ENCODE measurements at places on chromosomes 6 and 20.

GRCh38 chr6:92329208-92329847 lies 1090.0 kb downstream of the EPHA7 start:
- peak; percentile 63 for DNase-seq

DNA sequence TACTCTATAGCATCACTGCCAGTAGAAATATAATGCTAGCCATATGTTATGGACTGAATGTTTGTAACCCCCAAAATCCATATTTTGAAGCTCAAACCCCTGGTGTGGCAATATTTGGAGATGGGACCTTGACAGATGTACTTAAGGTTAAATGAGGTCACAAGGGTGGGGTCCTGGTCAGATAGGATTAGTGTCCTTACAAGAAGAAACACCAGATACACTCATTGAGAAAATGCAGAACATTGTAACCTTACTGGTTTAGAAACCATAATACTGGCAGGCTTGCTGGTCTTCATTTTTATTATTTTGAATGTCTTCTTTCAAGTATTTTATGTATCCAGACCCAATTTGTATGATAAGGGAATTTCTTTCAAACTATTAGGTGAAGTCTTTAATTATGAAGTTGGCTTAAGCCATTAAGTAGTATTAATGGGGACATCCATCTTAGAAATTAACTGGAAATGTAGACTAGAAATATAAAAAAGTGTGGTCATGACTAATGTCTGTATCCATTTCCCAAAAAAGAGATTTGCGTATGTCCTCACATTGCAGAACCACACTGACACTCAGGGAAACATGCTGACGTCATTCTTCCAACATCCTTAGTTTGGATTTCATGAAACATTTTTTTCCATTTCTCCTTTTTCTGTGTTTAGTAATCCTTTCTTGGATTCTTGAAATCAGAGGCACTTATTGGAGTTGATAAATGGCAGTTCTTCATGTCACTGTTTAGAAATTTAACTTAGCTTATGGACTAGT lies 32.4 kb downstream of the SLC16A10 start:
- peak; percentile 31 for DNase-seq

GRCh38 chr20:40109136-40109535 lies 579.9 kb downstream of the MAFB start:
- DNase-seq = no peak

GRCh38 chr20:62171245-62171644 lies 11.6 kb upstream of the MTG2 start:
- DNase-seq = no peak

- peak; percentile 56 for DNase-seq
Measured at GRCh38 chr6:90249034-90249433, 47.6 kb downstream of the BACH2 start.

DNA sequence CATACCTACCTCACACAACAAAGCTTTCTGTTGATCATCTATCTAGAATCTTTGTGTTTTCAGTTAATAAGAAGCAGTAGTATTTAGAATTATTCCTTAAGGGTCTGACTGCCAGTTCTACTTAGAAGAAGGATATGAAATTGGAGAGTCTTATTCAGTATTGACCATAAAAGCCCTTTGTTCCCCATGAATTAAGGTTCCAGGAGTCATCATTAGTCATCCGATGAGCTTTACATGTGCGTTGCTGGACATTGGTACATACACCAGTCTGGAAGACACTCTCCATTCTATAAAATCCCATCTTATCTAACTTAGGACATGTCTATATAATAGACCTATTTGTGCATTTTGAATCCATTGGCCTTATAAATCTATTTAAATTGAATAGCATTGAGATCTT lies 34.4 kb upstream of the RNF217 start:
- DNase-seq = peak; percentile 84

DNA sequence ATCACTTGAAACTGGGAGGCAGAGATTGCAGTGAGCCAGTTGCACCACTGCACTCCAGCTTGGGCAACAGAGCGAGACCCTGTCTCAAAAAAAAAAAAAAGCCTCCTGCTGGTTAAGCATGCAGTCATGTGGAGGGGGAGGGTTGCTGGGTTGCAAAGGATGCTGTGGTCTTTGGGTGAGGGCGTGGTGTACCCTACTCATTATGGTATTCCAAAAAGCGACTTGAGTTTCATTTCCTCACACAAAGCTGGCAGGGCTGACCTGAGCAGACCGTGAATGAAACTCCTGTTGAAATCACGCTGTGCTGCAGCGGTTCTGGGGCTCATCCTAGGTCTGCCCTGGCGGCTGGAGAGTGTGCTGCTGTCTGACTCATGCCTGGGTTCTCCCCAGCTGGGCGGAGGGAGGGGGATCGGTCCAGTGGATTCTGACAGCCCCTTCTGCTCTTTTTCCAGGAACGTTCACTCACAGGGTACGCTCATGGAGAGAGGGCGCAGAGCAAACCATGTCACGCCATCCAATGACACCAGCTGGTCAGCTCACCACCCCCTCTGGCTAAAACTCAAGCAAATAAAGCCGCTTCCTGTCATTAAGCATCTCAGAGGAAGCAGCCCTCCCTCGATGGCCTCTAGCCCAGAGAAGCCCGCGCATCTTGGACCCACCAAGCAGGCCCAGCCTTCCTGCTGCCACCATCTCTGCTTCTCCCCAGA lies 166.2 kb downstream of the SCML4 start:
- DNase-seq = peak; percentile 86

GRCh38 chr6:79810185-79810705 lies 137.1 kb downstream of the ELOVL4 start:
- DNase-seq = no peak

DNA sequence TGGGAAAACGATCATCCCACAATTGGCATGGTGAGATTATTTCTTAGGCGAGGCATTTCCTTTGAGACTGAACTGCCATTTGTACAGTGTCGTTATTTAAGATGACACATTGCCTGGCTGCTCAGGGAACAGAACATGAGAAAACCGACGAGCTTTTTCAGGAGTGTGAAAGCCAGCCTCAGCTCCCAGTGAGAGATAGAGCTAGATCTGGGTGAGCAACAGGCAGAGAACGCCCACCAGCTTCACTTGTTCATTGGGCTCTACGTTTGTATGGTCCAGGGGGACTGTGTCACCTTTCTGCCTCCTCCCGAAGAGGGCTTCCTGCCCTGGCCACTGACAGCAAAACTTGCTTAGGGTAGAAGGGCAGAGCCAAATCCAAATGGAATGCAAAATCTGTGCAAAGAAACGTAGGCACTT lies 378.1 kb downstream of the RNGTT start:
- no peak for DNase-seq

GRCh38 chr6:52475307-52475706 lies 55.2 kb downstream of the EFHC1 start:
- no peak for DNase-seq

DNA sequence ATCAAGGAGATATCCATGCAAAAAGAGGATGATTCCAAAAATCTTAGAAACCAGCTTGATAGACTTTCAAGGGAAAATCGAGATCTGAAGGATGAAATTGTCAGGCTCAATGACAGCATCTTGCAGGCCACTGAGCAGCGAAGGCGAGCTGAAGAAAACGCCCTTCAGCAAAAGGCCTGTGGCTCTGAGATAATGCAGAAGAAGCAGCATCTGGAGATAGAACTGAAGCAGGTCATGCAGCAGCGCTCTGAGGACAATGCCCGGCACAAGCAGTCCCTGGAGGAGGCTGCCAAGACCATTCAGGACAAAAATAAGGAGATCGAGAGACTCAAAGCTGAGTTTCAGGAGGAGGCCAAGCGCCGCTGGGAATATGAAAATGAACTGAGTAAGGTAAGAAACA lies 10.1 kb upstream of the SNRNP48 start:
- DNase-seq = no peak

- peak; percentile 21 for DNase-seq
Measured at GRCh38 chr6:167826230-167826895, 348 bp upstream of the AFDN start.

GRCh38 chr6:62541502-62541901 lies 255.5 kb upstream of the KHDRBS2 start:
- no peak for DNase-seq

DNA sequence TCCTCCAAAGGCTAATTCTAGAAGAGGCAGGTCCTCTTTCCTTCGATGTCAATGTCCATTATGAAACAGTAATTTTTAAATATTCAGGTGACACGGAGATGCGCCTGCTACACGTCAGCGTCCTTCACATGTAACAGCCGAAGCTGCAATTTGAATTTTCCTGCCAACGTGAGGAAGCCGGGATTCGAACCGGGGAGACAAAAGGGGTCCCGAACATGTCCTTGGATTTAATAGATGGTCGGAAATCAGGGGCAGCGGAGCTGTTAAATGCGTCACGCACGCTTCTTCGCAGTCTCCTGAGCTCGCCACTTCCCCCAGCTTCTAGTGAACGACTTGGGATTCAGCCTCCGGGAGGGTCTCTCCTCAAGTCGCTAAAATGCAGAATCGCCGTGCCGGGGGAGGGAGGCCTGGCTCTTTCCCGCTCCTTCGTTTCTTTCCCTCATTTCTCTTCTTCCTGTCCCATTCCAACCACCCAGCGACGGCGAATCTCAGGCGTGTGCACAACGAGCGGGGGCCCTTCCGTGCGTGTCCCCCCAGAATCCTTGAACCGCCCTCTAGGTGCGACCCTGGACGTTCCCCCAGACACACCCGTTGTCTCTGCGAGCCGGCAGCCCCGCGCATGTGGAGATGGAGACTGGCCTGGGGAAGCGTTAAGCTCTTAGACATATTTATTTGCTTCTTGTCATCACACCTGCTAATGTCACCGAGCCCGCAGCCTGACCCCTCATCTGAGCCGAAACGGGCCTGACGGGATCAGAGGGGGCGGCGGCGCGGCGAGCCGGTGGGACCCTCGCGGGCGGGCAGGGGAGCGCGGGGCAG lies 1.3 kb upstream of the FOXC1 start:
- DNase-seq = no peak

- DNase-seq = no peak
Measured at GRCh38 chr20:50237349-50237748, 46.7 kb downstream of the CEBPB start.

GRCh38 chr6:139081471-139081870 lies 52.9 kb downstream of the ABRACL start:
- no peak for DNase-seq

DNA sequence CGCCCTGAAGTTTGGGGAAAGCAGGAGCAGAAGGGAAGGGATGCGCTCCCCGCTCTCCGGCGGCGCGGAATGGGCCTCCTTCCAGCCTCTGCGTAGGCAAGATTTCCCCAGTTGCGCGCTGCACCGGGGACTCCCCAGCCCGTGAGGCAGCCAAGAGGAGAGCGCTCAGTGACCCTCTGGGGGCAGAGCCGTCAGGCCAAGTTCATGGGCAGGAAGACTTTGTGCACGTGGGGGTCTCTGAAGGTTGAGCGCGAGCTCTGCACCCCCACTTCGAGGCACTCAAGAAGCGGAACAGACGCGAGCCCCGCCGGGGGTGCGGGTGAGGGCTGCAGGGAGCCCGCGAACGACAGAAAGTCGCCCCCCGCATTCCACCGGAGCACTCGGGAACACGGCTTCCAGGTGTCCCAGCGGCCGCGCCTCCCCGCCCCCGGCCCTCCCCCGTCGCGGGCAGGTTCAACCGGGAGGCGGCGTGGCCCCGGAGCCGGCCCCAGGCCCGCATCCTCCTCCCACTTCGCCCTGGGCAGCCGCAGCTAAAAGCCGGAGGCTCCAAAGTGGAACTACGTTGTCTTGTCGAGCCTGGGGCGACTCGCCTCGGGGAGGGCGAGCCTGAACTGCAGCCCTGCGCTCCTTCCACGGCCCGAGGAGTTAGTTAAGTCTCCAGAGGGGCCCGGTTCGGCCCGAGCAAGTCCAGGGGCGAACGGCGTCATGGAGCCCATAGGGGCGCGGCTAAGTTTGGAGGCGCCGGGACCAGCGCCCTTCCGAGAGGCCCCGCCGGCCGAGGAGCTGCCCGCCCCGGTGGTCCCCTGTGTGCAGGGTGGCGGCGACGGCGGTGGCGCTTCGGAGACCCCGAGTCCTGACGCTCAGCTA lies at the start of gene PPP1R3G:
Gene PPP1R3G, plus strand, starts transcription at position 561 of the 867 bp plus-strand sequence. Its CDS starts 145 bp downstream, at position 706.
- peak; percentile 65 for DNase-seq

- DNase-seq = peak; percentile 16
Measured at GRCh38 chr20:57902473-57902872, 192.7 kb upstream of the PMEPA1 start.

- DNase-seq = no peak
Measured at GRCh38 chr20:63733579-63734081, 2.8 kb upstream of the LIME1 start.

DNA sequence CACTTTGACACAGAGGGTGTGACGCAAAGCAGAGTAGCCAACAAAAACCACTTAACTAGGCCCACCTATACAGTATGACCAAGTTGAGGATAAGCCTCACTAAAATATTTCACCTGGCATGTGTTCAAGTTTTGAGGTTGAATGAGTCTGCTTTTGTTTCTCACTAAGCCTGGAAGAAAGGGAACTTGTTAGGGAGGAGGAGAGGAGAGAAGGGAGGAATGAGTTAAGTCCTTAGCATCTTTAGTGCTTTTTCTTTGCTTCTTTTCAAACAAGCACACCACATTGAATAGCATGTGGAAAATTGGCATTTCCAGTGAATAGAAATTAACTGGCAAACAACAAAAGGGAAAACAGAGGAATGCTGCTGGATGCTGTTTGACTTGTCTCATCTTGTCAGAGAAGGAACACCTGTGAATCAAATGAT lies 461.9 kb downstream of the GJA1 start:
- DNase-seq = peak; percentile 44

DNA sequence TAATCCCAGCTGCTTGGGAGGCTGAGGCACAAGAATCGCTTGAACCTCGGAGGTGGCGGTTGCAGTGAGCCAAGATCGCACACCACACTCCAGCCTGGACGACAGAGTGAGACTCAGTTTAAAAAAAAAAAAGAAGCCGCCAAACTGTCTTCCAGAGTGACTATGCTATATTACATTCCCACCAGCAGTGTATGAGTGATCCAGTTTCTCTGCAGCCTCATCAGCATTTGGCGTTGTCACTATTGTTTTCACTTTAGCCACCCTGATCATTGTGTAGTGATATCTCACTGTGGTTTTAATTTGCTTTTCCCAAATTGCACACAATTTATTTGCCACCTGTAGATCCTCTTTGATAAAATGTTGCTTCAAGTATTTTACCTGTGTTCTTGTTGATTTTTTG lies 6.0 kb upstream of the AKAP12 start:
- no peak for DNase-seq

GRCh38 chr6:36501686-36502085 lies 45.6 kb downstream of the STK38 start:
- no peak for DNase-seq

- no peak for DNase-seq
Measured at GRCh38 chr20:44597930-44598329, 15.6 kb downstream of the PKIG start.
